Astrocyte of the spinal cord (primary cell): ENCODE measurements at places on chromosomes 7 and 10.

DNA sequence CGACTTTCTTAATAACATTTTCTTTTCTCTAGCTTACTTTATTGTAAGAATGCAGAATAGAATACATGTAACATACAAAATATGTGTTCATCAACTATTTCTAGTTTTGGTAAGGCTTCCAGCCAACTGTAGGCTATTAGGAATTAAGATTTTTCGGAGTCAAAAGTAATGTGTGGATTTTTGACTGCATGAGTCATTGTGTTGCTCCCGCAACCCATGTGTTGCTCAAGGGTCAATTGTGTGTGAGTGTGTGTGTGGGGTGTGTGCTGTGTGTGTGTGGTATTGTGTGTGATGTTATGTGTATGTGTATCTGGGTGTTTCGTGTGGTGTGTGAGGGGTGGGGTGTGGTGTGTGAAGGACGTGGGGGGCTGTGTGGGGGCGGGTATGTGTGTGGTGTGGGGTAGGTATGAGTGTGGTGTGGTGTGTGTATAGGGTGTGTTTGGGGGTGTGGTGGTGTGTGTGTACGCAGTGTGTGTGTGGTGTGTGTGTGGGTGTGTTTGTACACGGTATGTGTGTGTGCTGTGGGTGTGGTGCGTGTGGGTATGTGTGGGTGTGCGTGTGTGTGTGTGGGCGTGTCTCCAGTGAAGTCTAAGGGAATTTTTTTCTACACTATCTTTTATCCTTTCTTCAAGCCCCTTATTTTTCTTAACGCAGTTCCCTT is 60.5 kb downstream of the RSU1 start:
- peak; percentile 38 for DNase-seq

DNA sequence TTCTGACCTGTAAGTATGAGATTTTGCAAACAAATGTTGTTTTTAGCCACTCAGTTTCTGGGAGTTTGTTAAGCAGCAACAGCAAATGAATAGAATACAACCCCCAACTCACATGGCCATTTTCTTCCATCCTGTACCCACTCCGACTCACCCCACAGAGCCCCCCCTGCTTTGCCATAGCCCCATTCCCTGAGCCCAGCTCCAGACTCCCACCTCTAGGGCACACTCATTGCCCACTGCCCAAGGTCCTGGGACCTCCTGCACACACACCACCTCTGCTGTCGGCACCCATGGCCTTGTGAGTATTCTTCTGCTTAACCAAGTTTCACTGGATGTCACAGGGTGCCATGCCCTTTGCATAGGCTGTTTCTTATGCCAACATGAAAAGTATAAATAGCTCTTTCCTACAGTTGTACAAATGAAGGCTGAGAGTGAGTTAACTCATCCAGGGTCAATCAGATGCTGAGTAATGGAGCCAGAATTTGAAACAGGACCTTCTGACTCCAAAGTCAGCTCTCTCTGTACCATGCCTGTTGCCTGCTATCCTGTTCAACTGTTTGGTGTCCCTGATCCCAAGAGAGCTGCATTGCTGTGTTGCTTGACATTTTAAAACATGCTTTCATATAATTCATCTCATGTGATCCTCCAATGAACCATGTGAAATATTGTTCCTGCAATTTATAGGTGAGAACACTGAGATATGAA is 367.8 kb upstream of the ZMIZ1 start:
- DNase-seq, result no peak

DNA sequence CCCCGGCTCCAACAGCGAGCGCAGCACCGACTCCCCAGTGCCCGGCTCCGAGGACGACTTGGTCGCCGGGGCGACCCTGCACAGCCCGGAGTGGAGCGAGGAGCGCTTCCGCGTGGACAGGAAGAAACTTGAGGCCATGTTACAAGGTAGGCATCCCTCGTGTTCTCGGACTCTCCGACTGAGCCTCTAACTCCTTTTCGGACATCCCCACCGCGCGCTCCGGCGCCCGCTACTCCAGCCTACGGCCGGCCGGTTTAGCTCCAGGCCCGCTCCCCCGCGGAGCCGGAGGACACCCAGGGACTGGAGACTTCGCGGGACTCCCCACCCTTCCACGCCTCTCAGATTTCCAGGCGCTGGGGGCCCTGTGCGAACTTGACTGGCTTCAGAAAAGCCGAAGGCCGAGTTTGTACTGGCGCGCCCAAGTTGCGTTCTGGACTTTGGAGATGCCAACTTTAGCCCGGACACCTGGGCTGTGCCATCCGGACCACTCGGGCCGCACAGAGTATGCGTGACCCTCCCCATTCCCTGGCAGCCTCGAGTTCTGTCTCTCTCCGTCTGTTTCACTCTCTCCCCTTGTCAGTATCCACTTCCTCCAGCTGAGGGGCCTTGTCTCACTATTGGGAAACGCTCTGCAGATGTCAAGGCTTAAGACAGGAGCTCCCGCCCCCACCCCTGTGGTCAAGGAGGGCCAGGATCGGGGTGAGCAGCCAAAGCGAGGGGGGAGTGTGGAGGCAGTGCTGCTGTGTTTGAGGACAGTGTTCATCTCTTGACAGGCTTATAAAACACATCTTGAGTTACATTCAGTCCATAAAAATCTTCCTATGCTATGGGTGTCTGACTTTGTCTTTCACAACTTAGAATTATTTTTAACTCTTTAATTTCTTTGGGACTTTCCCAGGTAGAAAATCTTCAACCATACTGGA is 777 bp downstream of the BICC1 start:
- DNase-seq, result peak; percentile 78

GRCh38 chr7:38168890-38169570 is 9.0 kb upstream of the STARD3NL start:
- DNase-seq, result no peak

- no peak for DNase-seq
These were observed at the start of gene CDK5 for GRCh38 chr7:151057506-151057988. Gene CDK5 (minus strand): TSS chr7:151057897. CDS start chr7:151057848, 49 bp downstream.

- no peak for DNase-seq
These were observed 42.1 kb upstream of the INSIG1 start for GRCh38 chr7:155255621-155256020.

GRCh38 chr7:67760971-67761370 is 764.3 kb downstream of the TYW1 start:
- DNase-seq, result no peak

DNA sequence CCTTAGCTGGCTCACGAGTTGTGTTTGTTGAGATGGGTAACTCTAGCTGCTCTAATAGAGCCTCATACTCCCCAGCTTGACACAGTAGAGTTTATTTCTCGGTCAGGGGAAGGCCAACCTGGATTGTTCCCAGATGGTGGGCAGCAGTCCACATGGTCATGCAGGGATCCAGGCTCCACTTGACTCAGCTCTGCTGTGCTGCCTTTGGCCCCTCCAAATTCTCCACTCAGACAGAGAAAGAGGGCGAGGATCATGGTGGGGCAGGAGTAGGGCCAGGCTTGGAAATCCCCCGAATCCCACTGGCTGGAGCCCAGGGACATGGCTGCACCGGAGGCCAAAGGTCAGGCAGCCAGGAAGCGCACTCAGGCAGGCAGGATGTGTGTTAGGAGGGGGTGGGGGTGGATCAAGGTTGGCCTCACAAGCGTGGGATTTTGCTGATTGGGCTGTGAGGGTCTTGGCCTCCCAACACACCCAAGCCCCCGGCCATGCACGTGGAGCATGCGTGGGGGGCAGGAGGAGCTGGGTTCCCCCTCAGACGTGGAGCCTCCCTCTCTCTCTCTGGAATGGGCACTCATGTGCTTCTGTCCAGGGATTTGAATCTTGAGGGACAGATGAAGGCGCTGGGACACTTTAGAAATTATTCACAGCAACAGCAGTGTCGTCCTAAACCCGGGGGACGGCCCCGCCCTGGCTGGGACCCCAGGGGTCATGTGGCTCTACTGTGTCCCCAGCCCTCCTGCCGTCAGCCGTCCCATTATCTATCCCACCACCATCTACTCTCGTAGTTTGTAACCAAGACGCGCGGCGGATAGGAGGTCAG is 44.8 kb downstream of the PDGFA start:
- no peak for DNase-seq

DNA sequence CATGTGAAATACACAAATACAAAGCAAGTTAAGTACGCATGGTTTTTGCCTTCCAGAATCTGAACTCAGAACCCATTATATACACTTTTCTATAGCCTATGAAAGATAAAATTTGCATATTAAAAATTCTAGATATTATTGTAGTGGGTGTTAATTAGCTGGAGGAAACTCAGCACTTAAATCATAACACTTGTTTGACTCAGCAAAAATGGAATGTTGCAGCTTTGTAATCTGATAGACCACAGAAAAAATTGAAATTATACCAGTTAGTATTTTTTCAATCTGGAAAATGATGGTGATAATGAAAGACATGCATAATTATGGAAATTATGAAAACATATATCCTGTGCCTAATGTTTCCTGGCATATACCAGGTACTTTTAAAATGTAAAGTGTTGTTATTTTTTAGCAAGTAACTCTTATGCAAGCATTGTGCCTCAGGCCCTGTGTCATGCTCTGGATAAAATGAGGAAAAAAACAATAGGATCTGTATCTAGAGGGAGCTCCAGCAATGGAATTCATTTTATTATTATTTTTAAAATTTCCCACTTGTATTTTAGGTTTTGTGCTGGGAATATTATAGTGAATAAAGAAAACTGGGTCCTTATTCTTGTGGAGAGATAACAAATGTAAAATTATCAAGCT is 490.4 kb upstream of the SEMA3A start:
- no peak for DNase-seq

DNA sequence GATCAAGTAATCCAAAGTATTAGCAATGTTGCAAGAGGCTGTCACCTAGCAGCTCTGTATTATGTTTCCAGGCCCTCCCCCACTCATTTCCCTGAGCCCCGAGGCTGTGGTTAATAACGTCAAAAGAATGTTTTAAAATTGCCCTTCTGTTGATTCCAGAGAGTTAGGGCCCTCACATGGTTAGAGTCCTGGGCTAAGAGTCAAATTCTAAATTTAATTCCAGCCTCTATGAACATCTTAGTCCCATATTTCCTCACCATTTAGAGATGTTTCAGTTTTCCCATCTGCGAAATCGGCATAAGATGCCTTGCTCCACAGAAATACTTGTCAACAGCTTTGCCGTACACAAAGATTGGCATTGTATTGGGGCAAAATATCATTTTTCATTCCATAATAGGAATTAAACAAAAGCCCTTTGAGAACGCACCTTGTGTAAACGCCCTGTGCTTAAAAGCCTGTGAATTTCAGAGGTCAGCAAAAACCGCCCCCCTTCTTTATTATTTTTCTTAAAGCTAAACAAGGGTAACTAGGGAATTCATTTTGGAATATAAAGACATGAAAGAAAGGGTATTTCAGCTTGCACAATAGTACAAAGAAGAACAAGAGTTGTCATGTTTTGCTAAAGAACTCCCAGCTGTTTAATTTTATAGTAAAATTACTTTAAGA is 135.8 kb downstream of the ARID5B start:
- DNase-seq, result peak; percentile 61

- DNase-seq, result peak; percentile 48
These were observed 197.9 kb downstream of the IMMP2L start for GRCh38 chr7:111364413-111364812.

DNA sequence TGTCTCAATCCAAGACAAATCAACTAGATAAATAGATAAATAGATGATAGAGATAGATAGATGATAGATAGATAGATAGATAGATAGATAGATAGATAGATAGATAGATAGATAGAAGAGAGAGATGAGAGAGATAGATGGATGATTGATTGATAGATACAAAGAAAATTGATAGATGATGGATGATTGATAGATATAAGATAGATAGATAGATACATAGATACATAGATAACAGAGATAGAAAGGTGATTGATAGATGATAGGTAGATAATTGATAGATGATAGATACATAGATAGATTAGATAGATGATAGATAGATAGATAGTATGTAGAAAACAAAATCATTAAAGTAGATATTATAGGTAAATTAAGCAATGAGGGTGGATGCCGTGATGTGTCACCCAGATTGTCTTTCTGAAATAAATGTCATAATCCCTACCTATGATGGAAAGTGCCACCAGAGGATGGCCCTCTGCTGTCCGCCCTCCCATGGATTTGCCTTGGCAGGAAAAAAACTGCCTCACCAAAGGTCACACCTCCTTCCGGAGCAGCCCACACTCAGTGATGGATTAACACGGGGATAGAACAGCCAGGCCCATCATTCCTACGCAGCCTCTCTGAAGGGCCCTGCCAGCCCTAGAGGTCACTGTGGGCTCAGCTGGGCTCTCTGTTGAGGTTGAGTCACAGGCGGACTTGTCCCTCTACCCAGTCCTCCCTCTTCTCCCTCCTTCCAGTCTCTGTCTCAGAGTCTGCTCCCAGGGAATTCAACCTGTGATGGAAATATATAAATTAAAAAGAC is 50.8 kb downstream of the KCNH2 start:
- DNase-seq, result no peak

- DNase-seq, result no peak
These were observed 73.1 kb upstream of the AASS start for GRCh38 chr7:122217125-122217524.

DNA sequence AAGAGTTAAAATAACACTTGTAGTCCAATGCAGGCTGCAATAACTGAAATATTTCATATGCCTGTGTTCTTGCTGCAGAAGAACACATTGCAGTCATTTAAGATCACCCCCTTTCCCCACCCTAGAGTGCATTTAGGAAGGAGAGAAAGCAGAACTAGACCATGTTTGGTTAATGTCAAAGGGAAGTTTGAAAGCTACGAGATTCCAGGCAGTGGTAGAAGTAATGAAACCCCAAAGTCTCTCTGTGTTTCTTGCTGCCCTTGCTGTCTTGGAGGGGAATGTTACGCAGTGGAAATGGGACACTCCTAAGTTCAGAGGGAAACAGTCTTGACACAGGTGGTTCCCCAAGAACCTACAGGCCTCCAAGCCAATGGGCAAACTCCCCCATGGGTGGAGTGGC is 242.9 kb downstream of the PTEN start:
- DNase-seq, result no peak

GRCh38 chr10:11557513-11557912 is 53.9 kb downstream of the USP6NL start:
- DNase-seq, result no peak

DNA sequence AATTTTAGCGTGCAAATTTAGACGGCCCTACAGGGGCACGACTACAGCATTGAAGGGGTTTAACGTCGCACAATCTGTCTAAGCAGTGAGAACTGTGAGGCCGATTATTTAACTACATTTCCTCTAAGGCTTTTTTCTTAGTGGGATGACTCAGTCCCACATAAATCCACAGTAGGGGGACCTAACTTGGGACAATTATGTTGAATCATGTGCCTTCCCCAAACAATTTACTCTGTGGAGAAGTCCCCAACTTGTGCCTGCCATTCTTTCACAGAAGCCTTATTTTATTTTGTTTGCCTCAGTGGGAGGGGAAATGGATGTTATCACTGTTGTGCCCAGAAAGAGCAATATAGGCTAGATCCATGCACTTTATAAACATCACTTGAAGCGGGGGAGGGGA is 80.3 kb upstream of the CDCA7L start:
- no peak for DNase-seq

GRCh38 chr7:36650766-36651312 is 73.5 kb downstream of the AOAH start:
- no peak for DNase-seq

GRCh38 chr10:105023211-105024111 is 382.4 kb downstream of the SORCS3 start:
- peak; percentile 48 for DNase-seq

GRCh38 chr10:79237454-79238157 is 109.7 kb upstream of the PPIF start:
- no peak for DNase-seq

GRCh38 chr7:102107474-102108104 is 179.1 kb upstream of the SH2B2 start:
- DNase-seq, result no peak
